ENCODE measurements at places on chromosomes 6 and 20.

- DNase-seq = no peak
These were observed 151.7 kb upstream of the BEND3 start for GRCh38 chr6:107267006-107267405.

GRCh38 chr6:44276667-44277640 is 6.7 kb downstream of the TMEM151B start:
- no peak for DNase-seq

- no peak for DNase-seq
These were observed 13.0 kb downstream of the ALDH8A1 start for GRCh38 chr6:134936931-134937330.

DNA sequence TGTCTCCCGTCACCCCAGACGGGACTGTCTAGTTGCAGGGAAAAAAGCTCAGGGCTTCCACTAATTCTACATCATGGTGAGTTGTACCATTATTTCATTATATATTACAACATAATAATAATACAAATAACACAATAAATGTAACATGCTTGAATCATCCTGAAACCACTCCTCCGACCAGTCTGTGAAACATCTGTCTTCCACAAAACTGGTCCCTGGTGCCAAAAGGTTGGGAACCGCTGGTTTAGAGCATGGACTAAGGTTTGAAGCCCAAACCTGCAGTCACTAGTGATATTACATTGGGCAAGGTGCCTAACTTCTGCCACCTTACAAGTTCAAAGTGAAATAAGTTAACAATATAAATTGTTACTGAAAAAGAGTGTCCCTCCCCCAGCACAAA is 175.7 kb downstream of the PDE10A start:
- DNase-seq = no peak

DNA sequence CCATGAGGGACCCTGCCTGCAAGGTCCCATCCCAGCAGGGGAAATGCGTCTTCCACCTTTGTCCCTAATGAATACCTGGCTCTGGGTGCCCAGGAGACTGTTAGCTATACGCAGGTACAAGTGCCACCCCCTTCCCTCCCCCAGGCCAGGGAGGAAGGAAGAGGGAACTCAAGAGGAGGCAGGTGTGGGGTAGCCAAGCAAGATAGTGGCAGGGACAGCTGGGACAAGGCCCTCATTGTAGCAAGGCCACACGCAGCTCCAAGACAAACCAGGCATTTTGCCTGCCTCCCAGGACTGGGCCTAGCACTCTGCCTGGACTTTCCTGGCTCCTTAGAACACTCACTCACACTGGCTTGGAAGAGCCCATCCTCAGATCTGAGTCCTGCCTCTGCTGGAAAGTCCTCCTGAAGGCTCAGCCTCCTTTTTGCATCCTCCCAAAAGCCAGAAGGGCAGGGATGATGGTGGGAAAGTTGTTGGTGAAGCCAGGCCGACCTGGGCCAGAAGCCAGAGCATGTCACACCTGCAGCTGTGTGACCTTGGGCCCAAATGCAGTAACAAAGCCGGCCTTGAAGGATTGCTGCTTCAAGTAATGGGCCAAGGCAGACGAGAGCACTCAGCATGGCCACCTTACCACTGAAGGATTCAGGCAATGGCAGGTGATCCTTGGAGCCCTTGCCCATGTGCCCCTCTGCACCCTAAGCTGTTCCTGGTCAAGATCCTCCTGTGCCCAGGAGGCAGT is 27.7 kb downstream of the SNPH start:
- DNase-seq = no peak

DNA sequence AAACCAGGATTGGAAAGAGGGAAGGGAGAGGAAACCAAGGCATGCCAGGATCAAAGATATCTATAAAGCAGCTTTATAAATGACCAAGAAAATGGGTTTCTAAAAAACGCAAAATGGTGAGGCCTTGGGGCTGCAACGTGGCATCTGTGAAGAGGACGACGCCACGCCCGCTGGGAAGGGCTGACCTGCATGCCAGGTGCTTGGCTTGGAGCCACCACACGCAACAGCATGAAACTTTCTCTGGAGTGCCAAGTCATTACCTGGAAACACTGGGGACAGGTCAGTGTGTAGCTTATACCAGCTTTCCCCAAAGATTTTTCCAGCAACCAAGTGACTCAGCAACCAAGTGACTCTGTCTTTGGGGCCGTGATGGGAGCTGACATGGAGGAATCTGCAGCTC is 82.5 kb downstream of the POPDC3 start:
- no peak for DNase-seq

- DNase-seq = no peak
These were observed 12.5 kb downstream of the CDC5L start for GRCh38 chr6:44399991-44400390.

DNA sequence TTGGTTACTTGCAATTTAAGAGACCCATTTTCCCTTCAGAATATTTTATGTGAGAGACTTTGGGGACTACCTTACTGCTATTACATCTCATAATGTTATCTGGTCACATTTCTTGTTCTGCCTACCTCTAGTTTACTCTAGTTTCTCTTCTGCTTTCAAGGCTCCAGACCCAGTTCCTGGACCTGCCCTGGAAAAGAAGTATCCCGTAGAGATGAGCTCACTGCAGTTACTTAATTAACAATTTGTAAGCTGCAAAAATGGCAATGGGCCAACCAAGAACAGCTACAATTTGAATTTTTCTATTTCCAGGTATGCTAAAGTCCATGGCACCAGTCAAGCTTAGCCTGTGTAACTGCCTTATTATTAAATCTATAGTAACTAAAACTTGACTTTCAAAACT is 25.0 kb downstream of the TAB2 start:
- DNase-seq = no peak

DNA sequence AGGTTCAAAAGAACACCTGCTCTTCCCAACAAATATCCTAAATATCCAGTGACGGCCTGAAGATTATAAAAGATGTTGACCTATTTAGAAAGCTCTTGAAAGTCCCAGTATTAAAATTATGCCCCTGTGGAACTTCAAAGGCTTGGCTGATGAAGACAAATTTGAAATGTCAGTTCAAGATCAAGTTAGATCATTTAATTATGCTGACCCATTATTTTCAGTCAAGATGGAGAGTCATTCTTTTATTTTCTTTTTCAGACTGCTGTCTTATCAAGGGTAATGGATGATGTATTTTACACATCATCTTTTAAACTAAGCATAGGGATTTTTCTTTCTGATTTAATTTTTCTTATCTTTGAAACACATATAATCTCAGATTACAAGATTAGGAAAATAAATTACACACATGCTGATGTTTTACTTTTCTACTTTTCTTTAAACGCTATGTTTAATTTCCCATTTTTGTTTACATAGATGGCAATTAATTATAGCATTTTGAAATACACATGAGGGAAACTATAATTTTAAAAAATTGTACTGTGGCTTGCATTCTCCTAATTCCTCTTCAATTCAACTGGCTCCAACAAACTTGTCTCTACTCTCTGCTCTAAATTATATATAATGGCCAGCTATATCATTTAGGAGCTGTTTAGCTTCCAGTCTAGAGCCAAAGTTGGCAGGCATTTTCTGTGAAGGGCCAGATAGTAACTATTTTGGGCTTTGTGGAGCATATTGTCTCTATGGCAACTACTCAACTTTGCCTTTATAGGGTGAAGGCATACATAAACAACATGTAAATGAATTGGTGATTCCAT is 123.7 kb downstream of the RCAN2 start:
- DNase-seq = no peak

GRCh38 chr20:38918172-38918571 is 8.0 kb upstream of the FAM83D start:
- no peak for DNase-seq

DNA sequence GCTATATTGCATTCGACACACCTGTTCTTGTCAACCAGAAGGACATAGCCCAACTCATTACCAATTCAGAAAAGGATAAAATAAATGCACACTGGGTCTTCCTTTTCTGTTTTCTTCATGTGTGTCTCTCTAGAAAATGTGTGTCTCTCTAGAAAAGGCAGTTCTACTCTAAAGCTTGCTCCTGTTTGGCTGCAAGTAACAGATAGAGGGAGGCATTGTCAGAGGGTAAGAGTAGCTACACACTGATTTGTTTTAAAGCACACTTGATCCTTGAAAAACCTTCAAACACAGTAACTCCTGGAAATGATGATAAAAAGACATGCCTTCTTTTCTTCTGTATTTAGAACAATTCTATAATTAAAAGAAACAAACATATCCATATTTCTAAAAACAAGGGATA is 21.3 kb downstream of the GRM1 start:
- DNase-seq = no peak

DNA sequence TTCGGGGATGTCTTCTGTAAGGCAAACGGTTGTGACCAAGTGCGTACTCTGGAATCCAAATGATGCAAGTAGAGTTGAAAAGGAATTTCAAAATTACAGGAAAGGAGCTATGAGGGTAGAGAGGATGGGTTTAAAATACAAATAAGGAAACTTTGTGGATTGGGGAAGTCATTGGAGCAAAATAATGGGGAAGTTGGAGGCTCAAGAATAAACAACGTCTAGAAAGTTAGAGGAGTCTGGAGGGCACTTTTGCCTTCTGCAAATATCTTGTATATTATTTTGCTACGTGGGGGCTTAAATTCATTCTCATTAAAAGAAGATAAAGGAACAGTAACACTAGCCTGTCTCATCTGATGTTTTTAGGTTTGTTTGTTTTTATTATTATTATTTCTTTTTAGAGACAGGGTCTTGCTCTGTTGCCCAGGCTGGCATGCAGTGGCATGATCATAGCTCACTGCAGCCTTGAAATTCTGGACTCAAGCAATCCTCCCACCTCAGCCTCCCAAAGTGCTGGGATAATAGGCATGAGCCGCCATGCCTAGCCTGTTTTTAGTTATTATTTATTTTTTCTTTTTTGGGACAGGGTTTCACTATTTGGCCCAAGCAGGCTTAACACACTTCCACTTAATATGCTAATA is 55.0 kb upstream of the TNFAIP3 start:
- no peak for DNase-seq

GRCh38 chr6:24504287-24504648 is 9.5 kb downstream of the ALDH5A1 start:
- DNase-seq = no peak

- DNase-seq = no peak
These were observed 104.1 kb upstream of the AKIRIN2 start for GRCh38 chr6:87806099-87806498.

- DNase-seq = no peak
These were observed 298.1 kb upstream of the TCF21 start for GRCh38 chr6:133590814-133591213.

DNA sequence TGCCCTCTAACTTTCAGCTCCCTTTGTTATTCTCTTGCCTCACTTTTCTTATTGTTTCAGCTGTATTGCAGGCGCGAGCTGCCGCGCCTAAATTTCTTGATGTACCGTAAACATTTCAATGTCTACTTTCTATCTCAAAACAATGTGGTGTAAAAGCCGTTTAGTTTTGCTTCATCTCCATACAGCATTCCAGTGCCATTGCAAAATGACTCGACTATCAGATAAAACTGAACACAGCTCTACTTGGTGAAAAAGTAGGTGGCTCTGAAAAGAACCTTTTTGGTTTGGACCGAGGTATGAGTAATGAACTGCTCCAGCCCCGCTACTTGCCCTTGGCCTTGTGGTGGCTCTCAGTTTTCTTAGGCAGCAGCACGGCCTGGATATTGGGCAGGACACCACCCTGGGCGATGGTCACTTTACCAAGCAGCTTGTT is 74.6 kb downstream of the OR2B2 start:
- DNase-seq = no peak

GRCh38 chr6:137365707-137366437 is 128.3 kb downstream of the OLIG3 start:
- DNase-seq = no peak

DNA sequence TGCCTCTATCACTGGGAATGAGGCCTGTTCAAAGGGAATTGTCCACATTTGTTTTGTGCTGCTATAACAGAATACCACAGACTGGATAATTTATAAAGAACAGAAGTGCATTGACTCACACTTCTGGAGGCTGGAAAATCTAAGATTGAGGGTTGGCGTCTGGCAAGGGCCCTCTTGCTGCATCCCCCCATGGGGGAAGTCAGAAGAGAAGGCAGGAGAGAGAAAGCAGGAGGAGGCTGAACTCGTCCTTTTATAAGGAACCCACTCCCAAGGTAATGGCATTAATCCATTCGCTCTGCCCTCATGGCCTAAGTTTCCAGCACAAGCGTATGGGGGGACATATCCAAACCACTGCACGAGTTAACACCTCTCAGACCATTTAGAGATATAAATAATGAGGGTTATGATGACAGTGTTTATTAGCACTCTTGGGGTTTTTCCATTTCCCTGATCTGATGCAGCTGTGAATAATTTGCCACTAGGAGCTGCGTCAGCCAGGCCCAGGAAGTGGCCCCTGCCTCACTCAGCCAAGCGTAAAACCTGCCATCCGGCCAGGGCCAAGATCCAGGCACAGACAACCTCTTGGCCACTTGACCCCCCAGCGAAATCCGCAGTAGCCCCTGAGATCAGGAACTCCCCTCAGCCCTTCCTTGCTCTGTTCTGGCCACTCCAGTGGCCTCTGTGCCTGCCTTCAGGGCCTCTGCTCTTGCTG is 14.2 kb upstream of the SLCO4A1 start:
- DNase-seq = no peak

DNA sequence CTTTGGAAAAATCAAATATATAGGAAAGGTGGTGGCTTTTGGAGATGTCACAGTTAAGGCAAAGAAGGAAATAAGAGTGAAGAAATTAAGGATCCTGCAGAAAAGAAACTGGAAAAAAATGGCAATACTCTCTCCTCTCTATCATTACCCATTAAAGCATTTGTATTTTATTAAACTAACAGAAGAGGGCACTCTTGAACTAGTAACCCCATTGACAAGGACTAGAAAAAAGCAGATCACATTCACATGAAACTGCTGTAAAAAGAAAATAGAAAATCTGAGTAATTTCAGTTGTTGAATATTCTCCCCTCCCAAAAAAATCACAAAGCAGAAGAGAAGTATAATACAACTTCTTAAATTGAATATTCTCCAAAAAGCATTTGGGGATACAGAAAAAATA is 104.1 kb upstream of the SLC35B3 start:
- no peak for DNase-seq

- no peak for DNase-seq
These were observed 40.6 kb downstream of the TRIM38 start for GRCh38 chr6:26003102-26003694.

DNA sequence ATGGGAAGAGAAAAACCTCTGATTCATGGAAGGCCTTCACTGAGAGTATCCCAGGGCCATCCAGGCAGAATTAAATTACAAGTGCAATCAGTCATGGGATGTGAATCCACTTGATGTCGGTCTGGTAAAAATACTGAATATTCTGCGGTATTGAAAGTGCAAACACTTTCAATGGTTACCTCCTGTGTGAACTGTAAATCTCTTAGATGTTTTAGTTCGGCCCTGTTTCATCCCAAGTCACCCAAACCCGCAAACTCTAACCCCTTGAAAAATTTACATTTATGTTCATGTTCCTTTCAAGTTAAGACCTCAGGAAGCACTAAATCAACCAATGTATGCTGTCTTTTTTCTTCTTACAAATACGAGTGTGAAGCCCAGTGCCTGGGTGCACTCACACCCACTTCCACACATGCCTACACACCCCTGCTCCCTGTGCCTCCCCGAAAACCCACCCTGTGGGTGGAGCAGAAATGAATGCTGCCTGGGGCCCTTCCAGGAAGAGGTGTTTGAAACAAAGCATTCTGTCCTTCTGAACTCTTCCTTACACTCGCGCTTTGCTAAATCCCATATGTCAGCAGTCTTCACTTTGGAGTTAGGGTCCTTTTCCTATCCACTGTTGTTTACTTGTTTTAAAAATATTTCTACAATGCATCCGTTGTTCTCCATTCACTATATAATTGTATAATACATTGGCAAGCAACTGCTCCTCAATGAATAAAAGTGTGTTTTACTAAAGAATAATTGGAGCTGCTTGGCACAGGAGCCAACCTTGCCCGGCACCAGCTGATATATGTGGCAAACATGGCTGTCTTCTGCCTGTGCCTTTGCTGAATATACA is 62.7 kb downstream of the FYN start:
- no peak for DNase-seq

GRCh38 chr20:15550116-15550870 is 1023.0 kb downstream of the KIF16B start:
- no peak for DNase-seq

Data from coronary artery (tissue), 2 donors.